ENCODE measurements at places on chromosomes 3 and 15.

DNA sequence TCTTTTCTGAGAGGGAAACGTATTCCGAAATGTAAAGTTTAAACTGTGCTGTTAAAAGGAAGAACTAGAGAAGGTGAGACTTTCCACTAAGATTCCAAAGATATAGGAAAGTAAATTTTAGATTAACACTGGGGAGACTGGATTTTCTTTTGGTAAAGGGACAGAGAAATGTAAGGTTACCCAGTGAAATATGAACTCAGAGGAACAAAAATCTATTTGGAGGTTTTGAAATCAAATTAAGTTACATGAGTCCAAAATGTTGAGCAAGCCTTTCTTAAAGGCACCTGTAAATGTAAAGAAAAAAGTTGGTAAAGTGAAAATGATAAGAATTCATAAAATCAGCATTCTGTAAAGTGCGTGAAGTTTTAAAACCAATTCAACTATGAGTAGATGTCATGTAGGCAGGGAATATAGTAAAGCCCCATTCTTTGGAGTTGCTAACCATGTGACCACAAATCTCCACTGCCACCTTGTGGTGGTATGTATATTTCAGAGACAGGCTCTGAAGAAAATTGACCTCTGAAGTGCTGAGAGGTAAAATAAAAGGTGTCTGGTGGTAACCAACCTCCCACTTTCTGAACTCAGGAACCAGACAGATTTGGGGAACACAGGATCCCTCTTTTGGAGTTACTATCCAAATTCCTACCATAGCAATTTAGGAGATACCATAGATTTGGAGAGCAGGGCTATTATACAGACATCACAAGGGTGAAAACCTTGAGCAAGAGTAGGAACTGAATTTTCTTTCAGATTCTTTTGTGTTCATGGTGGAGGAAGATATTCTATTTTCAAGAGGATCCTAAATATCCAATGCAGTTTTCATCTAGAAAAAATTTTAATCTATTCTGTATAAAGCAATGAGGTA, 215.3 kb downstream of the ROBO2 start:
- peak; percentile 36 for DNase-seq

DNA sequence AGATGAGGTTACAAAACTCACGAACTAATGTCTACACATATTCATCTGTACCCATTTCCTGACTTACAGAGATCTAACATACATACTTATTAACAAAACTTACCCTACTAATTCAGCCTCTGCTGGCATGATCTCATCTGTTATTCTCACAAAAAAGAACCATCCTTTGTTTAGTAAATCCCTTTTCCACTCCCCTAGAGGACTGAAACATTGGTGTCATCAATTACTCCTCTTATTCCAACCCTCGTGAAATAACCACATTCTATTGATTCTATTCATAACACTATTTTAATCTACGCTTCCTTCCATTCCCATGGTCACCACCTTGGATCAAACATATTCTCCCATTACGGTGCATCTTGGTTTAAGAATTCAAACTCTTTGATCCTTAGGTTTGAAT, 505.9 kb downstream of the SI start:
- DNase-seq, result no peak

DNA sequence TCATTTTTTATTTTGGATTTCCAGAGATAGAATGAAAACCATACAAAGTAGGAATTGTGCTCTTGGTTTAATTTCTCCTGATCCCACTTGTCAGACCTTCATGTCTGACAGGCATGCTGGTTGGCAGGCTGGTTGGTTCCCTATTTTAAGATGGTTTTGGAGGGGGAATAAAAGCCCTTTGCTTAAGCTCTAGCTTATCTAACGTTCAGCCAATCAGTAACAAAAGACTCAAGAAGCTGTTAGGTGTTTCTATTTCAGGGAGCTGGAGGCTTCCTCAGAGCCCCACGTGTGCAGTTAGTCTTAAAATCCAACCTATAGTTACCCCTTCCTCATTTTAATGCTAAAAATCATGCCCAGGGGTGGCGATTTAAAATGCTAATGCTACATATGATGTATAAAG, 40.5 kb upstream of the XIRP1 start:
- no peak for DNase-seq

- no peak for DNase-seq
These were observed 3.6 kb downstream of the ONECUT1 start for GRCh38 chr15:52786436-52787122.

DNA sequence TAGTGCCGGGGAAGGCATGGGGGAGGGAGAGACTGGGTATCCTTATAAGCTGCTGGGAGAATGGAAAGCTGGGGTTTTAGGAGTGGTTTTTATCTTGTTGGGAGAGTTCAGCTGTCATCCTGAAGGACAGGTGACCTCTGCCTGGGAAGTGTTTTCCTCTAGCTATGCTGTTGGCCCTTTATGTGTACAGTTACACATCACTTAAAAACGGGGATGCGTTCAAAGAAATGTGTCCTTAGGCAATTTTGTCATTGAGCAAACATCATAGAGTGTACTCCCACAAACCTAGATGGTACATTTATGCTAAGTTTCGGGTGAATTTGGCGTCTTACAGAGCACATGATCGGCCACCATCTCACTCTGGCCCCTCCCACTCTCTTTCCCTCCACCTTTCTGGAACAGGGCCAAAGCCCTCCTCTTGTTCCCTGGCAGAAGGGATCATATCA, 164.3 kb upstream of the NUDT16 start:
- no peak for DNase-seq

DNA sequence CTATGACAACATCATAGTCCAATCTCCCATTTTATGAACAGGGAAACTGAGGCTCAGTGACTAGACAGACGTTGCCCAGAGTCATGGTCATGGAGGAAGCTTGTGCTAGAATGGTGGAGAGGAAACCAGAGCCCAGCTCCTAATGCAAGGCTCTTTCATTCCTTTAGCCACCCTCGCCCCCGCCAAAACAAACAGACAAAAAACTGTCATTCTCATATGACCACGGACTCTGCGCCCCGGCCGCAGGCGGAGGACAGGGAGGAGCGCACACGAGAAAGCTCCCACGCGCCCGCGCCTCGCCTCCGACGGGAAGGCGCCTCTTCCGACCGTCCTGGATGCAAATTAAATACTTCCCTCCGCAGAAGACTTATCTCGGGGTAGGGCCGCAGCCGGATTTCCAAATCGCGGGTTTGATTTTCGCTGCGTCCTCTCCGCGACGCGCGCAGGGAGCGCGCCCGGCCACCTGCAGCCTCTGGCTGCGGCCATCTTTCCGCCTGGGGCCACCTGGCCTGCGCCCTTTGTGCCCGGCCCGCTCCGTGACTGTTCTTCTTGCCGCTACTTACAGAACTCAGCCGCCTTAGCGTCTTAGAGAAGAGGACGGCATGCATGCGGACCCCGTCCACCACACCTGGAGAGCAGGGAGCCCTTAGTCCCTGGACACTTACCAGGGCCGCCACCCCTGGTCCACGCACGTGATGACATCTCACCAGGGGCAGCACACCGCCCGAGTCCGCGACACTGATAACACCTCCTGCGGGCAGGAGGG, 670 bp upstream of the ATP13A3 start:
- DNase-seq, result no peak

- DNase-seq, result peak; percentile 44
These were observed 70.7 kb downstream of the SLC12A8 start for GRCh38 chr3:125141596-125142419.

Measured in HL-60 (cell line).